Epithelial cell of esophagus (primary cell): ENCODE measurements at places on chromosomes 1 and 21.

DNA sequence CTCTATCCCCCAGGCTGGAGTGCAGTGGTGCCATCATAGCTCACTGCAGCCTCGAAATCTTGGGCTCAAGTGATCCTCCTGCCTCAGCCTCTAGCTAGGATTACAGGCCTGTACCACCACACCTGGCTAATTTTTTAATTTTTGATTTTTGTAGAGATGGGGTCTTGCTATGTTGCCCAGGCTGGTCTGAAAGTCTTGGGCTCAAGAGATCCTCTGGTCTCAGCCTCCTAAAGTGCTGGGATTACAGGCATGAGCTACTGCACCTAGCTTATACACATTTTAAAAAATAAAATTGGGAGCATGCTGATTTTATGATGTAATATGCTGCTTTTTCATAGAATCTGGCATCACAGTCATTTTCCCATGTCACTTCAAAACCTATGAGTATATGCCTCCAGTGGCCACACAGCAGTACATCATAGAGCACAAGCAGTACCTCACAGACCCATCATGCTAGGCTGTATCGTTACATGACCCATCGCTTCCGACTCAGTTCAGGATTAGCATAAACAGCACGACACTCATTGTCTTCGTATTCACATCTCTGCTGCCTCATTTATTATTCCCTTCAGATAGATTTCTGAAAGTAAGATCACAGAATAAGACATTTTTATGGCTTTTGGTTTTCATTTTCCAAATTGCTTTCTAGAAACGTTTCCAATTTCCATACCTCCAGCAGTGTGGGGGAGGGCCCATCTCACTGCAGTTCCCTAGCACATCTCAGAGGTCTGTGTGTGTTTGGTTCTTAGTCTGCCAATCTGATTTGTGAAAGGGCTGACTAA lies 35.9 kb upstream of the CCSAP start:
- DNase-seq, result no peak

DNA sequence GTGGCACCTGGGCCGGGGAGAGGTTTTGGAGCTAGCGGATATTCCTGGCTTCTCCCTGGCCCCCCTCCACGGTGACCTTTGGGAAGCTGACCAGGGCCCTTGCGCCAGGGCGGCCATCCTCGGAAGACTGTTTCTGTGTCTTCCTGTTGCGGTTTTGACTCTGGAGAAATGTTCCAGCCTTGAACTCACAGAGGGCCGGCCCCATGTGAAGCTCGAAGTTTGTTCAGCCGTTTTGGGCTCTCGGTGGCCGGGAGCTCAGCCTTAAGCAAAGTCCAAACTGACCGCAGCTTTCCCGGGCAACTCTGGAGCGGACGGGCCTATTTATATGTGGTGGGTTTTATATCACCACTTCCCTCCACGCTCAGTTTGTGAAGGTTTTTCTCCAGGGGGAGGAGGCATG lies 17.0 kb upstream of the WNT4 start:
- DNase-seq, result no peak

DNA sequence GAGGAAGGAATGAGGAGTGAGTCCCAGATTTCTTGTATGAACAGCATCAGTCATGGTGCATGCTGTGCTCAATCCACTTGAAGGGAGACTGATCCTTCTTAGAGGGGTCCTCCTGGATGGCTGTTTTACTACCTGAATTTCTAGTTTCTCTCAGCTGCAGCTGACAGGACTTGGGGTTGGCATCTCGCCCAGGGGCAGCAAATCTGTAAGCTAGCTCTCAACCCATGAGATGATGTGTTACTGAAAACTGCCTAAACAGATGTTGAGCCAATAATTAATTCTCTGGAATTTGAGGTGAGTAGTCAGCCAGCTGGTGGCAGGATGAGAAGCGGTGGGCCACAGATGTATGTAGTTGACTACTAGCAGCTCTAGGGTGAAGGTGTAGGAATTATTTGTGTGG lies 19.6 kb downstream of the BACH1 start:
- DNase-seq, result no peak

- no peak for DNase-seq
Observed at GRCh38 chr1:193340331-193340730, 153.9 kb upstream of the B3GALT2 start.

DNA sequence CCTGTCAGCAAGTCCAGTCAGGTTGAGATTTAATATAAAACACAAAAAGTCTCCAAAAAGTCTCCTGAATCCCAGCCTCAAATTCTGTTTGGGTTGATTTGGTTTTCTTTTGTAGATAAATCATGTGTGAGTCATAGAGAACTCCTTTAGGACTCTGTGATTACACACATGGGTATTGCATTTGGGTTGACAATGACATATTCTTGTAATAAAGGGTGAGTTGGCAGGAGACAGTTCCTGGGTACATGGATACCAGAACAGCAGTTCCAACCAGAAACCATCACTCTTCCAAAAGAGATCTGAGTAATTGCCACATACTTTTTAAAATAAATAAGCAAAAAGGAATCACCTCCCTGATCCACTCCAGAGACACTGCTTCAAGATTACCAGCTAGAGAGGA lies 8.9 kb downstream of the CR2 start:
- peak; percentile 3 for DNase-seq

- DNase-seq, result no peak
Observed at GRCh38 chr21:39908265-39908923, 41.2 kb downstream of the PCP4 start.

- peak; percentile 50 for DNase-seq
Observed at GRCh38 chr1:27527223-27527889, 37.4 kb upstream of the WASF2 start.
